ENCODE measurements at places on chromosomes 3 and 15.

GRCh38 chr3:30604558-30604957 lies 1.8 kb upstream of the TGFBR2 start:
- DNase-seq: no peak

DNA sequence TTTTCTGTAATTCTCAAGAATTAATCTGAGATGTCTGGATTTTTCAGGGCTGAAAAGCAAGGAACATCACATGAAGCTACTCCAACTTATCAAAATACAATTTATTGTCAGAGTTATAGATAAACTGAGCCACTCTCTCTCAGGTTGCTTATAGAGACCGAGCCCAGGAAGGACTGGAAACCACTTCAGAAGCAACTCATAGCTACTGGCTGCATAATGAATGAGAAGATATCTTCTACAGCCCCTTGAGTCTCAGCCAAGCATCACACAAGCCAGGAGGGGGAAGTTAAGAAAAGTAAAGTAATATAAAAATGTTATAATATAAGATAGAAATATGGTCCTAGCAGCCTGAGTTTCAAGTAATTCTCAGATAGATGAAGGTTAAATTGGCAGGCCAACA lies 186.0 kb downstream of the TNIK start:
- DNase-seq: no peak

GRCh38 chr3:42088803-42089530 lies 2.2 kb upstream of the TRAK1 start:
- no peak for DNase-seq

DNA sequence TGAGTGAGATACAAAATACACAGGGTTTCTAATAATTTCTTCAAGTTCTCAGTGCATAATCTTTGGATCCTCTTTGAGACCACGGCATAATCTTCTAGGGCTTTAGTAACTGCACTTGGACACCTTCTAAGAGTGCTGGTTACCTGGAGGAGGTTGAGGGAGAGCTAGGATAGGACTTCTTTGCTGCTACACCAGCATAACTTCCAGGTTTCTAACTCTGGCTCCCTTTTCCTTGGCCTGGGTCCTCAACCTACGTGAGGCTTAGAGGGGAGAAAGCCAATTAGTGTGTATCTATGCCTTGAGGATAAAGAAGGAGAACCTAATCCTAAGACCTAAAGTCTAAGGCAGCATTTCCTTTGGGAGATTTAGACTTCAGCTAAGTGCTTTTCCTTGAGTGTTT lies 184.8 kb downstream of the LSAMP start:
- no peak for DNase-seq

DNA sequence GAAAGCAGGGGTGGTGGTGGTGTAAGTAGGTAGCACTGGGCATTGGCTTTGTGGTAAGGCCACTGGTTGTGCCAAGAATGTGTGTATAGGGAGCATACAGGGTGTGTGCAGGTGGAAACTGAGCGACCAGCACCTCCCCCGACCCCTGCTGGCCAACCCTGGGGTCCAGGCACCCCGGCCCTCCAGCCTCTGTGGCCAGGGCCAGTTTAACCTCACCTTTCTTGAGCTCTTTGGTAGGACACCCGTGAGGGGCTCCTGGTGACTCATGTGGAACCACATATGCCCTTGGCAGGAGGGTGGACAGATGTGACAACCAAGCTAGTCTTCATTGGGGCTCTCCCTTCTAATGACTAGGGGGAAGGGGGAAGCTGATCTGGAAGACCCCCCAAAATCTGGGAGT lies 19.5 kb downstream of the SHF start:
- no peak for DNase-seq

DNA sequence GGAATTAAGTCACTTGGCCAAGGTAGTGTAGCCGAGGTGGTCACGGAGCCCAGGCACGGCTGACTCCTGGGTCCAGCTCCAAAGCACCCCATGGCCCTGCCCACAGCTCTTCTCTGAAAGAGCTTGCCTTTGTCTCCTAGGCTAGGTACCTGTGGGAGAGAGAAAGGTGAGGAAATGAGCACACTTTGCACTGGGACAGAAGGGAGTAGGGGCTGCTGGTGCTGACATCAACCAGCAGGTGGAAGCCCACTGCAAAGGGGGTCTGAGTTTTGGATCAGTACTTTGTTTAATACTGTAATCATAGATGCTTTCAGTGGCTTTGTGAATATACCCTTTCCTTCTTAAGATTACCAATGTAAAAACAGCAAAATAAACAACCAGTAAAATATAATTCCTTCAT lies 128.3 kb upstream of the EIF1B start:
- DNase-seq: no peak

- no peak for DNase-seq
Measured at GRCh38 chr15:35479423-35479822, 66.5 kb downstream of the DPH6 start.

- DNase-seq: no peak
Measured at GRCh38 chr15:68816158-68816557, 4.5 kb downstream of the ANP32A start.

- no peak for DNase-seq
Measured at GRCh38 chr3:140006331-140006730, 71.3 kb downstream of the CLSTN2 start.

DNA sequence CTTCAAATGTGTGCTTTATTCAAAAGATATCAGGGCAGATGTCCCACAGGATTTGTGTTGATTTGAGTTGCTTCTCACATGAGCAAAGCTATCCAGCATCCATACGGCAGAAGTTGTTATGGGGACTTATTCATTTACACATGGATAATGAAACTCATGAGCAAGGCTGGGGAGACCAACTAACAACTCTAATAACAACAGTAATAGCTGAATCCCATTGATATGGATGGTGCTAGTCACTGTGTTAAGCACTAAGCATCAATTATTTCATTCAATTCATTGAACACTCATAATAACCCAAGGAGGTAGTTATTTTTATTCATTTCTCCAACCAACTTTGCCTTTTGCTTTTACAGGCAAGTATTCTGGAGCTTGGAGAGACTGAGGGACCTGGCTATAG lies 1094.2 kb upstream of the CFAP20DC start:
- DNase-seq: no peak

GRCh38 chr15:29278436-29279105 lies 8.9 kb upstream of the NSMCE3 start:
- peak; percentile 44 for DNase-seq

DNA sequence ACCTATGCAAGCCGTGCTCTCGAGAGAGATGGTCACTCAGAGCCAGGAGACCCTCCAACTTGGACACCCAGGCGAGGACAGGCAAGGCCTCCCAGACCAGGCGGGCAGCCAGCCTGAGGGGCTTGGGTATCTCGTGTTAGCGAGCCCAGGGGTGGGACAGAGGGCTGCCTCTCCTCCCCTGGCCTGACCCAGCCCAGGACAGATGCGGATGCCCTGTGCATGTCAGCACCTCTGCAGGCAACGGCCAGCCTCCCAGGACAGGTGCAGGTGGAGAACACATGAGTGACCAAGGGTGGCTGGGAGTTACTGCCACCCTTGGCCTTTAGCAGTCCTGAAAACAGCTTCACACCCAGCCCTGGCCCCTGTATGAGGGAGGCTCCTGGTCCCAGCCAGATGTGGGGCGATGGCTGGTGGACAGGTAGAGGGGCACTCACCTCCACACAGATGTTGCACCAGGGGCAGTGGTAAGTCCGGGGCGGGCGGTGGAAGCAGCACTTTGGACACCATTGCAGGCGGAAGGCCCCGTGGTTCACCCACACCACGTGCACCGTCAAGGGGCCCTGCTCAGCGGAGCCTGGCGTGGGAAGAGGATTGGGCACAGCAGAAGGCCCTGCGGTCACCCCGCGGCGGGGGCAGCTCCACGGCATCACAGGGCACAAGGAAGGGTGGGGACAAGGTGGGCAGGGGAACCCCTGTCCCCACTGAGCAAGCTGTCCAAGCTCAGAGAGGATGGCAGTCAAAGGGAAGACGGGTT lies 2.1 kb downstream of the ZDHHC19 start:
- no peak for DNase-seq

- no peak for DNase-seq
Measured at GRCh38 chr15:90219421-90220141, 14.2 kb downstream of the CIB1 start.

- DNase-seq: no peak
Measured at GRCh38 chr3:32157600-32158264, 51.3 kb downstream of the GPD1L start.

GRCh38 chr15:66923438-66923881 lies 141.9 kb upstream of the SMAD3 start:
- no peak for DNase-seq

DNA sequence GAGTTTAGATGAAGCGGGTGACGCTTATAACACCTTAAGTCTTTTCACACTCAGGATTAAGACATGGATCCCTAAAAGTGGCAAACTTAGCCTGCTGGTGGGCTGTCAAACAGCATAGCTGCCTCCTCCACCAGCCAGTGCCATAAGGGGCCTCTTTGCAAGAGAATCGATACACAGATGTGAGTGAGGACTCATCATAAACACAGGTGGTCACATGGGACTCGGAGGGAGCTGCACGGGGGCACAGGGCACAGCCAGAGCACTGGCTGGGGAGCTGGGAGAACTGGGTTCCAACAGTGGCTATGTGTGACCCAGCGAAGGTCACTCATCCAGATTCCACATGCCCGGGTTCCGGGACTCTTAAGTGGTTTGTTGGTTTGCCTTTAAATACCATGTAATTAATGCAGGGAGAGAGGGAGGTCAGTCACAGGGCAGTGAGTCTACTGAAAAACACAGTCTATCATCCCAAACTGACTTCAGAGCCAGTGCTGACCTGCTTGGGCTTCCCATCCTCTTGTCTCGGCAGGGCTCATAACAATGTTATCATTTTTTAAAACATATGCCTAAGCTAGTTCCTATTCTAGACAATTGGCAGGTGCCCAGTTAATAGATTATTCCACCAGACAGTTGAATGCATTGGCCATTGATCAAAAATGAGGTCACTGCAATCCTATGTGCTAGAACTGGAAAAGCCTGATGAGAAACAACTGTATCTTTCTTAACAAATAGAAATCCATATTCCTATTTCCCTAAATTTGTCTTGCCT lies 51.8 kb downstream of the SLC12A8 start:
- DNase-seq: no peak

DNA sequence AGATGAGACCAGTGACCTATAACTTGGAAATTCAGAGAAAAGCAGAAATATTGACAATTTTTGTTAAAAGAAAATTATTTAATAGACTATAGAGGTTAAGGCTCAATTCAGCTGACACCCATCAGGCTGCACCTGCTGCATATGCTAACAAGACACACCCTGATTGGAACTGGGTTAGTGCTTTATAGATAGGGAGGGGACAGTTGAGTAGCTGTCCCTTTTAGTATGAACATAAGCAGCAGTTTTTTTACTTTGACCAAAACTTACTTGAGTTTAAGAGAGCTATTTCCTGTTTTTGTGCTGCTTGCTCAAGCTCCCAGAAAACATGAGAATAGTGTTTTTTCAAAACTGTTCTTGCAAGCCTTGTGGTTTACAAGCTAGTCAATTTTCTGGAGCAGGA lies 292.6 kb downstream of the LRRC3B start:
- no peak for DNase-seq

- DNase-seq: no peak
Measured at GRCh38 chr3:62602129-62602770, 228.9 kb upstream of the FEZF2 start.

- DNase-seq: no peak
Measured at GRCh38 chr3:156377718-156378117, 177.2 kb downstream of the SSR3 start.

- DNase-seq: no peak
Measured at GRCh38 chr15:52617026-52617425, 48.2 kb upstream of the ARPP19 start.

GRCh38 chr15:64282701-64283100 lies 73.3 kb downstream of the CSNK1G1 start:
- DNase-seq: no peak

GRCh38 chr15:100885811-100886210 lies 6.2 kb downstream of the ALDH1A3 start:
- DNase-seq: no peak

- DNase-seq: no peak
Measured at GRCh38 chr3:152155246-152156020, 113.3 kb upstream of the MBNL1 start.

DNA sequence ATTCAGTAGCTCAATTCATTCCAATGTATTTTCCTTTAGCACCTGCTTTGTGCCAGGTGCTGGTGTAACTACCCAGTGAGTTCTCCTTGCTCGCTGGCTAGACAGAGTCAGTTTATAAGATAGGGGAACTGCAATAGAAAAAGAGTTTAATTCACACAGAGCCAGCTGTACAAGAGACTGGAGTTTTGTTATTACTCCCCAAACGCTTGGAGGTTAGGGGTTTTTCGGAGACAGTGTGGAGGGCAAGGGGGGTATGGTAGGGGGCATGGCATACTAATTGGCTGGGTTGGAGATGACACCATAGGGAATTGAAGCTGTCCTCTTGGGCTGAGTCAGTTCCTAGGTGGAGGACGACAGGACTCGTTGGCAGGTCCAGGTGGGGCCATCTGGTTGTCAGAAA lies 5.4 kb upstream of the CFAP91 start:
- no peak for DNase-seq

DNA sequence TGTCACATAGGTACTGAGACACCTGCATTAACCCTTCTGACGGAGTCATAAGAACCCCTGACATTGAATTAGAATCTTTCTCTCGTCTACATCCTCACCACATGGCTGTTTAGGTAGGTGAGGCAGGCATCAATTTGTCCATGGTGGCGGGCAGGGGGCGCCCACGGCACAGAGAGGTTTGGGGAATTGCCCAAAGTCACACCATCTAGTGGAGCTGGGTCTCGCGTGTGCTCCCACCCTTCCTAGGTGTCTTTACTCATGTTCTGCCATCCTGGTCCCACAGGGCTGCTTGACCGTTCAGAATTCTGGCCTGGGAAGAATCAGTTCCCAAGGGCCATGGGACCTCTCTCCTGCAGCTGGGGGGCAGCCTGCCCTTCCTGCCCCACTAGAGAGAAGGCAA lies 14.7 kb upstream of the DLL4 start:
- DNase-seq: no peak

GRCh38 chr15:85045615-85046014 lies 64.0 kb downstream of the PDE8A start:
- no peak for DNase-seq

DNA sequence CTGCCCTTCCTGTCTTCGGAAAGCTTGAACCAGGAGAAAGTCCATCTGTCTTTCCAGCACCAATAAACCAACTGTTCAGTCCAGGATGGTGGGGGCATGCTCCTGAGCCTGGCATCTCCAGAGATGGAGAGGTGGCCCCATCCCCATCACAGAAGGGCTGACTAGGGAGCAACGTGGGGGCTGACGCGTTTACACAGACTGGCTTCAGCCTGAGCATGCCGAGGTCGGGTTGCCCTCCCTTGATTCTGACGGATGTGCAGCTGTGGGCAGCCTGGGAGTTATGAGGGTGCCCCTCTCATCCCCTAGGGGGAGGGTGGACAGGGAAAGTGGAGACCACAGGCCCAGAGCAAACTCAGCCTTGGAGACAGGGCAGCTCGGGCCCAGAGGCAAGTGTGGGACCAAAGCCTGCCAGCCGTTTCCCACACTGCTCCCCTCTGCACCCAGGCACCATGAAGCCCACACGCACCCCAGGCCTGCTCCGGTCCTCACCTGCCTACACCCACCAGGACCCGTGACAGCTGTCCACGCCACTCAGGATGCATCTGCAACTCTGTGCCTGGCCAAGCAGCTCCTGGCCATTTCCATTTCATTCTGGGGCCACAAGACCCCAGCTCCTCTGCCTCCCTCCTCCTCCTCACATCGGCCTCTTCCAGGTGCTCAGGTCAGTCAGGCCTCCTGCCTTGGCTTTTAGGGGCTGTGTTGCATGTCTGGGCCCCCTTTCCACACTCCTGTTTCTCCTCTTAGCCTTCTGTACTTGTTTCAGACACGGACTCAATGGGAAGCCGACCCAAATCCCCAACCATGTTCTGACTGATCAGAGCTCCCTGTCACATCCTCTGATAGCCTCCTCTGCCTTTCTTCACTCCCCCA lies 48.2 kb upstream of the SLC41A3 start:
- no peak for DNase-seq

All from NCI-H510A treated with DMSO at 0.1 percent for 48 hours (cell line).